ENCODE measurements at places on chromosomes 2 and 18. TPM values are rescaled to one million over a fixed set of nuclear protein-coding genes. Genes with fewer than 3 reads are reported as not detected.
A peak's percentile ranks its signal among the peaks of the same experiment; 100 is the strongest.

Gene HOXD9
- not detected for total RNA-seq

DNA sequence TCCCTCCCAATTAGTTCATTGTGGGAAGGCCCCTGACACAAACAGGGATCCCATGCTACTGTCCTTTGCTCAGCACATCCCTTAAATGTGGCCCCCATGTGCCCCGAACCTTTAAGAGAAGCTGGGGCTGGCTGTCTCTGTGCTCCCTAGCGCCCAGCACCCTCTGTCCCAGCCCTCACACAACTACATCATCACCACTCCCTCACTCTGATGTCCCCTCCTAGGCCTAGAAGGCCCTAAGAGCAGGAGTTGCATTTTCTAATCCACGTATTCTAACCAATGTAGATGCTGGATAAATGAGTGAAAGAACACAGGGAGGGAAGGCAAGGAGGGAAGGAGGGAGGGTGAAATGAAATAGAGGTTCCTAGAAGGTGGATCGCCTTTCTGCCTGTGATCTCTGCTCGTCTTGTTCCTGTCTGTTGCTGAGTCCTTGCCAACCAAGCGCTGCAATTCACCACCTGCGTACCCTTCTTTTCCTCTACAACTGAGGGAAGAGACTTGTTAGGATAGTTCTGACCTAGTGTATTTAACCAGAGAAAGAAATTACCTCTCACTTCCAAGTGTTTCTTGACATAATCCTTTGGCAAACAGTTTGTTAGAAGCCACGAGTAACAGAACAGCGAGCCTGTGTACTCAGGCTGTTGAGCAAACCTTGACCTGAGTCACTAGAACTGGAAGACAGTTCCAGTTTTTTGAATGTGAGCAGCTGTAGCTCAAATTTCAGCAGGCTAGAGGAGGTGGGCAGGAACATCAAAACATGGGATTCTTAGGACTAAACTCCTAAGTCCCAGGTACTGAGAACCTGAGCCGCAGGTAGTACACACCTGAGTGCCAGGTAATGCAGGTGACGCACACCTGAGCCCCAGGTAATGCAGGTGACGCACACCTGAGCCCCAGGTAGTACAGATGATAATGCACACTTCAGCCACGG is 181.5 kb upstream of the ID2 start:
- DNase-seq: no peak

GRCh38 chr2:46555011-46555410 is 75.6 kb downstream of the TMEM247 start:
- DNase-seq: no peak

Gene EFEMP1
- not detected for total RNA-seq

- DNase-seq: no peak
Observed at GRCh38 chr18:48348739-48349138, 60.4 kb downstream of the ZBTB7C start.

DNA sequence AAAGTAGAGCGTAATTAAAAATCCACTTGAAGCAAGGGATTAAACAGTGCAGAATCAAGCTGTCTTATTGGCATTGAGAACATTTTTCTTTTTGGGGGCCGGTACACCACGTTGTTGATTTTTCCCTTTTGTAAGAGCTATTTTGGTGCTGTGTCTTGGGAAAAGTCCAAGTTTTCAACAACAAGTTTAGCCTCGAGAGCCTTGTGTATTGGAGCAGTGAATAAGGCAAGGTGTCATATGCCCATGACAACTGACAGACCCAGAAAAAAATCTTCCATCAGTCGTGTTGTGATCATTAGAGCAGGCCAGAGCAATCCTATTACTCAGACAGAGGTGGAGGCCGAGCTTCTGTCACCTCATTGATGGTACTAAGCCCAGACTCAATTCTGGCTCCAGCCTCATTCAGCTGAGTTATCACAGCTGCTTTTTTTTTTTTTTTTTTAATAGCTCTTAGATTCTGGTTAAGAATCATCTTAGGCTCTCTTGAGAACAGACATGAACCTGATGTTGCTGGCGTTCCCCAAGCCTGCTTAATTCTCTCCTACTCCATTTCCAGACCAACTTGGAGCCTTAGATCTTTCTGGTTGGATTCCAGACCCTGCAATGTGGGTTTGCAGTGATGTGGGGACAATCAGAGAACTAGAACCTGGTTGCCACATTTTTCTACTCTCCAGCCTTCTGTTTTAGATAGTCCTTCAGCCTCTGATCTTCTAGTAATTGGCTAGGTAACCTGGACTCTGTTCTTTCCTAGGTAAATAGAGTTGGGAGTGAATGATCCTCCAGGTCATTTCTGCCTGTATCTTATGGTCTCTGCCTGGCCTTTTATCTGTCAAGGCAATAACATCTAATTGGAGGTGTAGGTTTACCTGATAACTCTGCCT is 43.1 kb downstream of the MOGAT1 start:
- no peak for DNase-seq

DNA sequence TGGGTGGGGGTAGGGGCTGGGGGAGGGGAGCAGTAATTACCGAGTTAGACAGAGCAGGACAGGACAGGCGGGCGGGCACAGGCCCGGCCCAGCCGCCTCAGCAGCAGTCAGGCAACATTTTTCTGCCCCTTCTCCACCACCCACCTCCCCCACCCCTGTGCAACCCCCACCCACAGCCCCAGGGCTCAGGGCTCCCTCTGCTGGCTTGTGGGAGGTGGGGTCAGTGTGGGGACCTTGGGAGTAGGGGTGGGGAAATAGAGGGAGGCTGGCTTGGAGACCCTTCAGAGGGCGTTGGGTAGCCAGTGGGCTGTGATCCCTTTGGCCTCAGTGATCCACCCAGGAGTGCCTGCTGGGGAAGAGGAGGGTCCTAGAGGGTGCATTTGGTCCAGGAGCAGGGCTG is 6.4 kb downstream of the WNT6 start:
- no peak for DNase-seq

GRCh38 chr2:203707530-203707929 is 1.1 kb downstream of the CD28 start:
- DNase-seq: peak; percentile 58

DNA sequence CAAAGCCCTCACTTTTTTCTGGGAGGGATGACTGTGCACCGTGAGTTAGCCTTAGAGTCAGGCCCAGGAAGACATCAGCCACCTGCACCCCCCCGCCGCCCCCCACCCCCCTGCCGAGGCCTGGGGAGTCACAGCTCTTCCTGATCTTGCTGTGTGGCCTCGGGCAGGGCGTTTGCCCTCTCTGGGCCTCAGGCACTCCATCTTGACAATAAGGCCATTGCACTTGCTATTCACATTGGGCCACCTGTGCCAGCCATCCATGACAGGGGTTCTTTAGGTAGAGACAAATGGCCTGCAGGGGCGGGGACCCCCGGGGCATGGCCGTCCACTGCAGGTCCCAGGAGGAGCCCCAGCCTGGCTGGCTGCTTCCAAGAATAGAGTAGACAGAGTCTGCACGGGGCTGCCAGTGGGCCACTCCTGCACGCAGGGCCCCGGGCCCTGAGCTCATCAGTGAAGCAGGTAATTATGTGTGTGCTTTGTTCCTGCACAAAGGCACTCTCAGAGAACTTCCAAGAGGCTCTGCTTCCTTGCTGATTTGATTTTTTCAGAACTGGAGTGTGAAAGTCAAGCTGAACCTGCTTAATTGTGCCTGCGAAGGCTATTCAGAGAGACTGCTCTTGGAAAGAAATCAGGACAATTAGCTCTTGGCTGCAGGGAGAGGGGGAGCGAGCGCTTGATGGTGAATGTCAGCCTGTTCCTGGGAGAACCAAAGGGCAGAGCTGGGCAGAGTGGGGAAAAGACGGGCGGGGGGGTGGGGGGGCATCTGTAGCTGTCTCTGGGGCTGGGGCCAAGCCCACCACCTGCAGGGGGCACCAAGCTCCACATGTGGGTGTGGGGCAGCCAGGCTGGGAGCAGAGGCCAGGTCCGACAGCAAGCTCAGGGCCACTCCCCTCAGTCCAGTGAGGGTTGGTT is 40.3 kb downstream of the RRM2 start:
- no peak for DNase-seq
